Activated T-cell treated with anti-CD3 and anti-CD28 coated beads for 4 hours (primary cell): ENCODE measurements at places on chromosomes 5 and 9.

GRCh38 chr5:140324617-140325241, 21.7 kb downstream of the HBEGF start:
- DNase-seq, result no peak

- DNase-seq, result no peak
Measured at GRCh38 chr9:80699511-80699998, 989.8 kb downstream of the TLE1 start.

DNA sequence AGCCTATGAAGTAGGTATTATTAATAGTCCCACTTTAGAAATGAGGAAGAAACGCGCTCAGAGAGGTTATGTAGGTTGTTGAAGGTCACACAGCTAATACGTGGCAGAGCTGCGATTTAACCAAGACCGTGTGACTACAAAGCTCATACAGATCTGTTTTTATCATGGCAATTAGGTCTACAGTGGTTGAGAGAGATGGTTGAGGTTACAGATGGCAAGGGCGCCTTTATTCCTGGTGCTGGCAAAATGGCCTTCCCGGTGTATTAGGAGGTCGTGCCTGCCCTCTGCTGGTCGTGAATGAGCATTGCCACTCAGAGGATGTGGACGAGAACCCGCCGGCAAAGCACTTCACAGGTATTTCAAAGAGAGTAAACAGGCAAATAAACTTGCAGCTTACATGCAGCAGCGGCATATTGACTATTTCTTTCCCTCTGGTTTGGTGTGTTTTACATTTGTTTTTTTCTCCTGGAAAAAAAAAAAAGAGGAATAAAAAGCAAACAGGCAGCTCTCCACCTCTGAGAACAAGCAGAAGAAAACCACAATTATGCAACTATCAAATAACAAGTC, 65.3 kb upstream of the EGFLAM start:
- peak; percentile 8 for DNase-seq

- DNase-seq, result no peak
Measured at GRCh38 chr9:86079865-86080469, 19.4 kb downstream of the GOLM1 start.

GRCh38 chr9:129021091-129021490, 7.0 kb downstream of the SH3GLB2 start:
- DNase-seq, result no peak

DNA sequence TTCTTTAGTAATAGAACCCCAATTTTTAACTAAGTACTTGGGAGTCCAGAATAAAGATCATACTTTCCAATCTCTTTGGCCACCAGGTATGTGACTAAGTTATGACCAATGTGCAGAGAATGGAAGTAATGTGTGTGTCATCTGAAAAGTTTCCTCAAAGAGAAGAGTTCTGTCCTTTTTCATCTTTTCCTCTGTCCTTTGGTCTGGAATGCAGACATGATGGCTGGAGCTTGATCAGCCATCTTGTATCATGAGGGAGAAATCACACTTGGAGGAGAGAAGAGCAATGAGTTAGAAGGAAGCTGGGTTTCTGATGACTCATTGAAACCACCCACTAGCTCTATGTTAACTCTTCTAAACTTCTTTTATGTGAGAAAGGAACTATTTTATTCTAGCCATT, 5.5 kb upstream of the CPEB4 start:
- DNase-seq, result no peak

GRCh38 chr5:157509587-157509986, 49.6 kb downstream of the NIPAL4 start:
- no peak for DNase-seq

DNA sequence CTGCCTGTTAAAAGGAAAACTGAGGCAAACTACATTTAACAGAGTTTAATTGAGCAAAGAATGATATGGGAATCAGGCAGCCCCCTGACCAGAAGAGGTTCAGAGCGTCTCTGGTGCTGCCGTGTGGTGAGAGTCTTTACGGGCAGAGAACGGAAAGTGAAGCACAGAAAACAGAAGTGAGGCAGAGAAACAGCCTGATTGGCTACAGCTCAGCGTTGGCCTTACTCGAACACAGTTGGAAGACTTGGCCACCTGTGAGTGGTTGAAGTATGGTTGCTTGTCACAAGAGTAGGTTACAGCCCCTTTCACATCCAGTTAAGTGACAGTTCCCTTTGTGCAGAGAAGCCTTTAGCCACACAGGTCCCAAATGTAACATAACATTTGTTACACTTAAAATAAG, 16.9 kb upstream of the FBP1 start:
- no peak for DNase-seq

DNA sequence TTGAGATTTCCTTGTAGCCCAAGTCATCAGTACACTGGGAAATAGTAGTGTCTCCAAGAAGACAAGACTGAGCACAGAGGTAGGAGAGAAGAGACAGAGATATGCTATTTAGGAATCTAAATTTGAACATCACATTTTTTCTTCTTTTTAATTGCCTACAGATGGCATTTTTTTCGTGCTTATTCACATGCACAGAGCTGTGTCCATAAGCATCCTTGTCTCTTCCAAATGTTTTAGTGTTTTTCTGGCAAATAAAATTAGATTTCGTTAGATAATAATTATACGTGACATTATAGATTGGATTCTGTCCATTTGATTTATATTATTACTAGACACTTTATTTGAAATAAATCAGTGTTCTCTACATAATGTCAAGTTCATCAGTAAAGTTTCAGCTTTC, 80.9 kb downstream of the PRR16 start:
- DNase-seq, result no peak

DNA sequence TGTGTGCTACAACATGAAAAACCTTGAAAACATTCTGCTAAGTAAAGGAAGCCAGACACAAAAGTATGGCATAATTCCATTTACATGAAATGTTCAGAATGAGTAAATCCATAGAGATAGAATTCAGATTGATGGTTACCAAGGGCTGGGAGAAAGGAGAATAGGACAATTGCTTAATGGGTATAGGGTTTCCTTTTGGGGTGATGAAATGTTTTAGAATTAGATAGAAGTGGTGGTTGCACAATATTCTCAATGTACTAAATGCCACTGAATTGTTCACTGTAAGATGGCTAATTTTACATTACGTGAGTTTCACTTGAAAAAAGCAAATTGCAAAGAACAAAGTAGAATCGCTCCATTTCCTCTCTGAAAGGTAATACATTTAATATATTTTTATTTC, 43.0 kb upstream of the GAS1 start:
- DNase-seq, result no peak

- DNase-seq, result no peak
Measured at GRCh38 chr5:154107756-154108155, 69.0 kb downstream of the MFAP3 start.

GRCh38 chr9:94928691-94929368, 202.3 kb downstream of the AOPEP start:
- DNase-seq, result no peak

- no peak for DNase-seq
Measured at GRCh38 chr9:80127920-80128319, 556.2 kb downstream of the TLE4 start.

GRCh38 chr5:122756264-122756911, 18.5 kb upstream of the SNX2 start:
- no peak for DNase-seq

GRCh38 chr5:14741131-14741530, 76.6 kb downstream of the OTULIN start:
- no peak for DNase-seq

- DNase-seq, result no peak
Measured at GRCh38 chr9:99828417-99829176, 6.9 kb downstream of the NR4A3 start.

DNA sequence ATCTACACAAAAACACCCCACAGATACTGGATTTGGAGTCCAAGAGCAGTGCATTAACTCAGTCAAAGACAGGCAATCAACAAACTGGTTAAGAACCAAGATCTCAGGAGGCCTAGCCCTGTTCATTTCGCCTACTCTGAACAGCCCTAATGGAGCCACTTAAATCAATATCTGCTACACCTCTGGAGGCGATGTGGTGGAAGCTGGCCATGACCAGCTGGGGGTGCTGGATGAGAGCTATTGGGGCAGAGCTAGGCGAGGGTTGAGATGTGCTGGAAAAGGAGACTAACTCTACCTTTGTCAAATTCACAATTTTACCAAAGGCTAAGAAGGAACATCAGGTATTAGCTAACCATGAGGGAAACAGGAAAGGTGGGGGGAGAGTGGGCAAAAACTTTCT, 23.3 kb upstream of the ARSB start:
- no peak for DNase-seq

DNA sequence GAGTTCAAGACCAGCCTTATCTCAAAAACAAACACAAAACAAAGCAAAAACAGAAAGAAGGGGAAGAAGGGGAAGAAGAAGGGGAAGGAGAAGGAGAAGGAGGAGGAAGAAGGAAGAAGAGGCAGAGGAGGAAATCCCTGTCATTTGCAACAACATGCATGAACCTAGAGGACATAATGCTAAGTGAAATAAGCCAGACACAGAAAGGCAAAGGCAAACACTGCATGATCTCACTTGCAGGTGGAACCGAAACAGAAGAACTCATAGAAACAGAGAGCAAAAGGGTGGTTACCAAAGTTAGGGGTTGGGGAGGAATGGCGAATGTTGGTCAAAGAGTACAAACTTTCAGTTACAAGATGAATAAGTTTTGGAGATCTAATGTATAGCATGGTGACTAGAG, 135.4 kb downstream of the UGCG start:
- no peak for DNase-seq

- DNase-seq, result no peak
Measured at GRCh38 chr5:60352992-60353599, 346.9 kb downstream of the DEPDC1B start.
